ENCODE measurements at places on chromosomes 1 and 21.

DNA sequence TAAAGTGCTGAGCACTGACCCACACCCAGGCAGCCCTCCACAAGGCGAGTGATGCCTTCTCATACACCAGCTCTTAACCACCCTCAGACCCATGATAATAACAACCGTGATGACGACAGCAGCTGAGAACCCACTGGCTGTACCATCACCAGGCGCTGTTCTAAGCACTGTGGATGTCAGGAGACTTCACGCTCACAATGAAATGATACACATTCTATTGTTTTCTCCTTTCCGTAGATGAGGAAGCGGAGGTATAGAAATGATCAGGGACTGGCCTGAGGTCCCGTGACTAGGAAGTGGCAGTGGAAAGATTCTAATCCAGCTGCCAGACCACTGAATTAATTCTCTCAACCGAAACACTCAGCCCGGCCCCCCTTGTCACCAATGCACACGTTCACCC, 32.6 kb downstream of the SDC3 start:
- no peak for DNase-seq

DNA sequence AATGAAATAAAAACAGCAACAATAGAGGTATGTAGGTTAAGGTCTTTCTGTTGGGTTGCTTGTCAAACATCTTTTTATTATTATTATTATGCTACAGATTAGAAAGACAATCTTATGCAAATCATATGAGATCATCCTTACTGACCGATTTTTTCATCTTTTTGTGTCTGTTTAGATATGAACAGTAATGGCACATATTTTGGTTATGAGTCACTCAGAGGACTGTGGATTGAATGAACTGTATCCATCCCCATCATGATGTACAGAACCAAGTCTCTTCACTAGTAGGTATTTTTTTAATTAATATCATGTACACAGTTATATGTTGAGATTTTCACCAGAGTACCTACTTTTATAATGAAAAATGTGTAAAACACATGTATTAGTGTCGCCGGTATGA, 159.1 kb downstream of the CHRM3 start:
- DNase-seq, result no peak

DNA sequence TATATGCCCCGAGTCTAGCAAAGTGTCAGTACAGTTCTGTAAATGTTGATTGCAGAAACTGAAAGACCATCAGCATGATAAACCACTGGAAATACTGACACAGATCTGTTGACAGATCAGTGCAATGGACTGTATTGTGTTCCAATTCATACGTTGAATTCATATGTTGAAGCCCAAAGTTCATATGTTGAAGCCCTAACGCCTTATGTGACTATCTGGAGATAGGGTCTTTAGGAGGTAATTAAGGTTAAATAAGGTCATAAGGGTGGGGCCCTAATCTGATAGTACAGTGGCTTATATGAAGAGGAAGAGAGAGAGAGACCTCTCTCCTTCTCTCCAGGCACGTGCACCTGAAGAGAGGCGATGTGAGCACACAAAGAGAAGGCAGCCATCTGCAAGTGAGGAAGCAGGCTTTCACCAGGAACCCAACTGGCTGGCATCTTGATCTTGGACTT, 144.7 kb downstream of the MRPL39 start:
- no peak for DNase-seq

- no peak for DNase-seq
Observed at GRCh38 chr1:54643736-54644135, 2.1 kb downstream of the MROH7 start.

- no peak for DNase-seq
Observed at GRCh38 chr1:55980582-55980981, 598.8 kb downstream of the PLPP3 start.

DNA sequence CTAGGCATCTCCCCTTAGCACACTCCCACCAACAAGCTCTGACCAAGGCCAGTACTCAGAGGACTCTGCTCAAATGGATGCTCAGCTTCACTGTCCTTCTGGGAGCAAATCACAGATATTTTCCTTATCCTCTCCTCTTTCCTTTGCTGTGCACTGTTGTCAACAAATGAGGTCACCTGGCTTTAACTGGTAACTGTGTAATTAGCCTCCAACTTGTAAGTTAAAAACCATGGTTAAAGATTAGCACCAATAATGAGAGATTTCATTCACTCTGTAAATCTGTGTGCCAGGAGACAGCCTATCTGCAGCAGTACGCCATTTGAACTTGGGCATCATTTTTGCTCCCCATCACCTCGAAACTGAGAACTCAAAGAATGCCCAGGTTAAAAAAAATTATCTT, 149.5 kb downstream of the GABPA start:
- DNase-seq, result no peak

- DNase-seq, result no peak
Observed at GRCh38 chr1:151482017-151482416, 22.7 kb upstream of the POGZ start.

- DNase-seq, result no peak
Observed at GRCh38 chr1:204373911-204374310, 14.2 kb upstream of the PLEKHA6 start.

DNA sequence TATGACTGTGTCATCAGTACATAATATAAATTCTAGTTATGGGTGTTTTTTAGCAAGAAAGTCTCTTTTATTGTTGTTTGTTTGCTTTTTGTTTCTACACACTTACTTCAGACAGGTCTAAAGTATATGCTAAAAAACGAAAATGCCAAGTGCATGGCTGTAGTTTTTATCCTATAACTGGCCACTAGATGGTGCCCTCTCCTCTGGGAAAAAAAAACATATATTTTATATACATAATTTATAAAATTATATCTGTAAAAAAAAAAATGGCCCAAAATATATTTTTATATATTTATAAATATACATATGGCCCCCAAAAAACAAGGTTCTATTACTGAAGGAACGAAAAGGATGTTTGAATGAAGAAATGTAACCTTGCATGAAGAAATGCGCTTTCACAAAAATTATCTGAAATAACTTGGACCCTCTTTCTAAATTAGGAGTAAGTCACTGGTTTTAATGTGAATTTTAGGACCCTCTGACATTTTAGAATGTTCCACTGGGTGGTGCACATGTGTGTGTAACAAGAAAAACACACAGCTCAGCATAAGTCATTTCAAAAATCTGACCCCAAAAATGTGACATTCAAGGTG, 93.5 kb downstream of the TTLL7 start:
- no peak for DNase-seq

DNA sequence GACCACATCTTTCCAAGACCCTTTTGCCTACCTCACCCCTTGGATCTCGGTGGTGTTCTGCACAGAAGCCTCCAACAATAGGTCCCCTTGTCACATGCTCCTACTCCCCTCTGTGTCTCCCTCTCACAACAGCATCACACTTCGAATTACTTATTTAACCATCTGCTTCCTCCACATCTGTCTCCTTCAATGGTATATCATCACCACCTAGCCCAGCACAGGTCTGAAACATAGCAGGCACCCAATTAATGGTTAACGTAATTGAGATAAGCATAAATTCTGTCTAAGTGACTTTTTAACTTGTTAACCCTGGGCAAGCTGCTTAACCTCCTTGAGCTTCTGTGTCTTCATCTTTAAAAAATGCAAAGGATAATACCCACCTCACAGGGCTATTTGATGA, 100.3 kb upstream of the BARHL2 start:
- DNase-seq, result no peak

GRCh38 chr1:228149406-228150119, at the start of gene GJC2:
Gene GJC2 (plus strand): TSS chr1:228149930. CDS start chr1:228157759, 7,829 bp downstream.
- peak; percentile 84 for DNase-seq

GRCh38 chr1:233038581-233038980, 88.2 kb downstream of the NTPCR start:
- no peak for DNase-seq

GRCh38 chr1:22273686-22274681, 131.1 kb upstream of the WNT4 start:
- no peak for DNase-seq

GRCh38 chr1:76998582-76999223, 131.4 kb downstream of the ST6GALNAC5 start:
- no peak for DNase-seq

GRCh38 chr1:147843486-147843885, 59.1 kb upstream of the GJA8 start:
- DNase-seq, result no peak

DNA sequence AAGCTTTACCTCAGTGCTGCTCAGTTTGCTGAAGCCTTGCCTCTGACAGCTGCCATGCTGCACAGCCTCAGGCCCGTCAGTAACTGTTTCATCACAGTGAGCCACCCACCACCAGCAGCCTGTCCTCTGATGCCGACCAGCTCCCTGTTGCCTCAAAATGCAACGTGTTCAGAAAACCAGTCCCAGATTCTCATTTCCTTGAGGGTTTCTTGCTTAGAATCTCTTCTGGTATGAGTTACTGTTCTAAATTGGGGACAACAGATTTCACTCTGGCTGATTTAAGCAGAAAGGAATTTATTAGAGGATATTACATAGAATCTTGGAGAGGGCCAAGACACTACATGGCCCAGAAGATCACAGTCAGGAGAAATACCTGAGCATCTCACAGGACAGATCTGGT, 11.0 kb downstream of the UBL4B start:
- DNase-seq, result no peak

DNA sequence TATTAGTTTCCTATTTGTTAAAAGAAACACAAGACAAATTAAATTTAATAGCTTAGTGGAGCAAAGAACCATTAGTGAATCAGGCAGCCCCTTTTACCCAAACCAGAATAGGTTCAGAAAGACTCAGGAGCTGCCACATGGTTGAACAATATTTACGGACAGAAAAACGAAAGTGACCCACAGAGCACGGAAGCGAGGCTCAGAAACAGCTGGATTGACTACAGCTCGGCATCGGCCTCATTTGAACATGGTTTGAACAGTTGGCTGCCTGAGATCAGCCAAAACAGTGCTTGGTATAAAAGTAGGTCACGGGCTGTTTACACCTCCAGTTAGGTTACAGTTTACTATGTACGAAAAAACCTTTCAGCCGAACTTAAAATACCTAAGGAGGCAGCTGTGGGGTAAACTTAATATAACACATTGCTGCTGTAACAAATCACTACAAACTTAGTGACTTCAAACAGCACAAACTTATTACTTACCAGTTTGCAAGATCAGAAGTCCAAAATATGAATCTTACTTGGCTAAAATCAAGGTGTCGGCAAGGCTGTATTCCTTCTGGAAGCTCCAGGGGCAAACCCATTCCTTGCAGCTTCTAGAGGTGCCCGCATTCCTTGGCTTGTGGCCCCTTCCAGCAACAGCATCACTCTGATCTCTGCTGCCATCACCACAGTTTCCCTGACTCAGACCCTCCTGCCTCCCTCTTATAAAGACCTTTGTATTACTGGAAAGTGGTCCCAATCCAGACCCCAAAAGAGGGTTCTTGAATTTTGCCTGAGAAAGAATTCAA, 11.8 kb downstream of the PADI4 start:
- no peak for DNase-seq

GRCh38 chr1:16063921-16064320, 9.5 kb downstream of the FAM131C start:
- DNase-seq, result no peak

- DNase-seq, result no peak
Observed at GRCh38 chr1:2611621-2612437, 21.0 kb downstream of the MMEL1 start.

GRCh38 chr1:53655931-53656746, 82.8 kb downstream of the GLIS1 start:
- no peak for DNase-seq

GRCh38 chr1:228009116-228009827, 2.5 kb downstream of the WNT3A start:
- no peak for DNase-seq

- peak; percentile 84 for DNase-seq
Observed at GRCh38 chr1:16082283-16083038, 9.0 kb upstream of the FAM131C start.

DNA sequence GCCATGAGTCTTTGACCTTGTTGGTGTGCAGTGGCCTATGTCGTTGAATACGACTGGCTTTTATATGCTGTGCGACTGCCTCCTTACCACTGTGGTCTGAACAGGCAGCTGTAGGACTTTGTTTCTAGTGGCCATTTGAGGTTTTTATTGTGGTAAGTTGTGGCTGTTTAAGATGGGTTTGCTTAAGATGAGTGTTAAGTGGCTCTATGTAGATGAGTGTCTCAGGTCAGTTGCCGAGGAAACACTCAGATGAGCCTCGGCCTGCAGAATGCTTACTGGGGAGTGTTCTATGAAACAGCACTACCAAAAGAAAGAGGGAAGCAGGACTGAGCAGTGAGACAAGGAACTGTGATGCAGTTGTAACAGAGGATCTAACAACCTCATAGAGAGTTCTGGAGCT, 14.9 kb upstream of the CD1C start:
- no peak for DNase-seq

DNA sequence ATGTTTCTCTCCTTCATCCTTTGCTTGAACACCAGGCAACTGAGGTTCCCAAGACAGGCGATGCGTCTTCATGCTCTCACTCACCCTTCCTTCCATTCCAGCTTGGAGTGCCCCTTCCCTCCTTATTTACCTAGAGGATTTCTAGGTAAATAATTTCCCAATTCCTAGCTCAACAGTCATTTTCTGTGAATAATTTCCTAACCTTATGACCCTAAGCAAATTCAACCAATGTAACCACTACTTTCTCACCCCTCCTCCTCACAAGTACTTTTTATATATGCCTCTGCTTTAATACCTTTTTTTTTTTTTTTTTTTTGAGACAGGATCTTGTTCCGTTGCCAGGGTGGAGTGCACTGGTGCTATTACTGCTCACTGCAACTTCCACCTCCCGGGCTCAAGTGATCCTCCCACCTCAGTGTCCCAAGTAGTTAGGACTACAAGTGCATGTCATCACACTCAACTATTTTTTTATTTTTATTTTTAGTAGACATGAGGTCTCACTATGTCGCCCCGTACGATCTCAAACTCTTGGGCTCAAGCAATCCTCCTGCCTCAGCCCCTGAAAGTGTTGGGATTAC, 86.7 kb downstream of the USP24 start:
- no peak for DNase-seq

GRCh38 chr1:110255392-110255787, 45.3 kb downstream of the KCNC4 start:
- DNase-seq, result peak; percentile 85

- no peak for DNase-seq
Observed at GRCh38 chr1:211939876-211940468, 95.4 kb downstream of the INTS7 start.

DNA sequence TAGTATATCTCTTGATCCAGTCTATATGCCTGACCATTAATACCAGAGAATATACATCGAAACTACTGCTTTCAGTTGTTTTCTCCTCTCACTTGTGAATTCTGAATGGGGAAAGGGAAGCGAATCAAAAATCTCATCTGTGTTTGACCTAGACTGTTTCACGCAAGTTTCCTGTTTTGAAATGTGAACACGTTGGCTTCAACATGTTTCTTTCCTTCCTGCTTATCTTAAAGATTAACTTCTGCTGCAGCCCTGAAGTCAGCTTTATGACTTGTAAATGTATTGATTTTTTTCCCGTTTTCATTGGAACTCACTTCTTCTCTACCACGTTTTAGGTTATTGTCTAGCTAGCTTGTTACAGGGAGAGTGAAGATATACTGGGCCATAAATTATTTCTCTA, 49.9 kb downstream of the SNX27 start:
- DNase-seq, result no peak

GRCh38 chr1:109788695-109789521, 25.2 kb upstream of the EPS8L3 start:
- peak; percentile 79 for DNase-seq

Measured in iPS-NIHi11 (cell line).